Stimulated activated CD4-positive, alpha-beta T cell treated with anti-CD3 and anti-CD28 coated beads, Interleukin-1b, Interleukin-23, amount 100 ng/mL, for 4 hours (primary cell): ENCODE measurements at places on chromosomes 11 and 22.
A peak's percentile ranks its signal among the peaks of the same experiment; 100 is the strongest.

GRCh38 chr11:121326230-121326629, 33.7 kb downstream of the SC5D start:
- DNase-seq = no peak

- no peak for DNase-seq
Observed at GRCh38 chr11:16809886-16810668, 71.6 kb downstream of the C11orf58 start.

DNA sequence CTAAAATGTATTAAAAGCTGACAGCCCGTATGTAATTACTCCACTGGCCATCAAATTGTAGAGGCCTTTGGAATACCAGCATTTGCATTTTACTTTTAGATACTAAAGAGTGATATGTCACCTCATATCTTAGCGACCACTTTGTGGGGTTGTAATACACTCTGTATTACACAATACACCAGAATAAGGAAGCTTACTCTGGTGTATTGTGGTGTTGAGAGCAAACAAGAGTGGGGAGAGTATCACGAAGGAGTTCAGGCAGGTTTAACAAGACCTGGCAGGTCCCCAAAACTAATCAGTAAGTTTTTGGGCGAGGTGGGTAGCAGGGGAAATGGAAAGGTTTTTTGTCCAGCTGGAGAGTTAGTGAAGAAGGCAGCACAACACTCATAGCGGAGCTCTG, 3.2 kb downstream of the NUP50 start:
- no peak for DNase-seq

DNA sequence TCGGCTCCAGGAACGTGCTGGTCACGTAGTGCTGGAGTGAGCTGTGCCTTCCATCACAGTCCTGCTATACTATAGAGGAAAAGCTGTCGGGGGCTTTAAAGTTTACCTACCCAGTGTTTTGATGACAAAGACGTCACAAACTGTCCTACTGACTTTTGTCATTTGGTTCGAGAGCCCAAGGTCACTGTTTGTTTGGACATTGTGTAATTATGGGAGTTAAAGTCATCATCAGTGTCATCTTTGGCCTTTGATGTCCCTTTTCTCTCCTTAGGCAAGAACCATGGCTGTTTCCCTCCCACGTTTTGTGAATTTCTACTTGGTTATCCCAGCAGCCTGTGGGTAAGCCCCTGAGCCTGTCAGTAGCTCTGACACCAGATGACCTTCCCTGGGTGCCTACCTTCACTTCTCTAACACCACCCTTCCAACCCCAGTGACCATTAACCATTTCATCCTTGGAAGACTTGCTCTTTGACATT, 59.3 kb downstream of the SLC1A2 start:
- DNase-seq = no peak

- no peak for DNase-seq
Observed at GRCh38 chr22:29427176-29427760, 11.1 kb upstream of the RFPL1 start.

DNA sequence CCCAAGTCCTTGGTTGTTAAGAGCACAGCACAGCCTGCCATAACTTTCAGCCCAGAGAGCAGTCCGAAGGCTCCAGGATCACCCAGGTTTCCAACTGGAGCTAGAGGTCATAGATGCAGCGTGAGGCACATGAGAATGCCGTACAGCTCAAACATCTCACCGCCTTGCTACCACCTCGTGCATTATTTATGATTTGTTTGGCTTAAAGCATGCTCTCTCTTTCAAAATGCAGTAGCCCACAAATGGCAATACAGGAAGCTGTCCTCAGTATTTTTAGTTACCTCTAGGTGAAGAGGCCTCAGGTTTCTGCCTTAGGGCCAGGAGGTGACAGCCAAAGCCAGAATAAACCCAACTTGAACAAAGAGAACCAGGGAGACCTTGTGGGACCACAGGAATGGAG, 14.4 kb downstream of the SCN3B start:
- no peak for DNase-seq

GRCh38 chr11:122757201-122757600, 81.1 kb upstream of the CRTAM start:
- DNase-seq = no peak

GRCh38 chr22:26763633-26764361, 106.4 kb downstream of the MIAT start:
- DNase-seq = no peak

DNA sequence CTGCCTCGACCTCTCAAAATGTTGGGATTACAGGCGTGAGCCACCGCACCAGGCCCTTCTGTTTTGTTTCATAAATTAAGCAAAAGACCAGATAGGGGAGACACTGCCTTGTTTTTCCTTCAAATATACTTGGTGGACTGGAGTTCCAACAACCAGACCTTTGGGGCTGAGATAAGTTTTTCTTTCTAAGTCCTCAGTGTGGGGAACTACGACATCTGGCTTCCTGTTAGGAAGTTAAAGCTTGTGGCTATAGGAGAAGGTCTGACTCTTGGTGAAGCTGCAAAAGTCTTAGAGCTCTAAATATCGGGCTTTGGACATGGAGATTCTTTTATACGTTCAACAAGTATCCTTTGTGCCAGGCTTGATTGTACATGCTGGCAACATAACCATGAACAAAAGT, 64.1 kb upstream of the EED start:
- no peak for DNase-seq

DNA sequence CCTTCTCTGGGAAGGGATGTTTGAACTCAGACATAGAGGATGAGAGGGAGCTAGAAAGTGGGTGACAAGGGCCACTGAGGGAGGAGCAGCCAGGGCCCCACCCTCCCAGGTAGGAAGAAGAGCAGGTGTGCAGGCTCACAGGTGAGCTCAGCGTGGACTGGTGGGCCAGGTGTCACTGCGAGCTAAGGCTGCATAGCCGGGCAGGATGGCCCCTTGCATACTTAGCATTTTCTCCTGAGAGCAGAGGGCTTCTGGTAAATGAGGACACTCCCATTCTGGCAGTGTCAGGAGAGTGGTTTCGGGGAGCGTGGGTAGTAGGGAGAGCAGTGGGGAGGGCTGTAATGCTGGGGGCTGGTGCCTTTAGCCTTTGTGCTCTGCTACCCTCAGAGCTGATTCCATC, 843.4 kb downstream of the TBC1D22A start:
- DNase-seq = no peak

- DNase-seq = no peak
Observed at GRCh38 chr11:18420067-18420466, 7.9 kb downstream of the LDHC start.

DNA sequence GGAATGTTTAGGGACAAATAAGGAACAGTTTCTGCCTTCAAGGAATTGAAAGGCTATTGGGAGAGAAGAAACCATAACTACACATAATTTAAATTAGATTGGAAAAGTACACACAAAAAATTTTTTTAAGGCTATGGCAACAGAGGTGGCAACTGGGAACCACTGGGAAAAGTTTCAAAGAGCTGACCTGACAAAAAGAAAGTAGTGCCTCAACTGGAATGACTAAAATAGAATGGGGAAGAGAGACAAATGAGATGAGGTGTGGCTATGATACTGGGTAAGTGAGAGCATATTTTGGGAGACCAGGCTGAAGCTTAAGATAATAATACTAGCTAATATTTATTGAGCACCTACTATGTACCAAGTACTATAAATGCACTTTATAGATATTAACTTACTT, 2.9 kb upstream of the AKIP1 start:
- no peak for DNase-seq

- no peak for DNase-seq
Observed at GRCh38 chr11:121968638-121969037, 147.4 kb downstream of the BLID start.

- no peak for DNase-seq
Observed at GRCh38 chr11:3156282-3156660, 8.8 kb downstream of the OSBPL5 start.

DNA sequence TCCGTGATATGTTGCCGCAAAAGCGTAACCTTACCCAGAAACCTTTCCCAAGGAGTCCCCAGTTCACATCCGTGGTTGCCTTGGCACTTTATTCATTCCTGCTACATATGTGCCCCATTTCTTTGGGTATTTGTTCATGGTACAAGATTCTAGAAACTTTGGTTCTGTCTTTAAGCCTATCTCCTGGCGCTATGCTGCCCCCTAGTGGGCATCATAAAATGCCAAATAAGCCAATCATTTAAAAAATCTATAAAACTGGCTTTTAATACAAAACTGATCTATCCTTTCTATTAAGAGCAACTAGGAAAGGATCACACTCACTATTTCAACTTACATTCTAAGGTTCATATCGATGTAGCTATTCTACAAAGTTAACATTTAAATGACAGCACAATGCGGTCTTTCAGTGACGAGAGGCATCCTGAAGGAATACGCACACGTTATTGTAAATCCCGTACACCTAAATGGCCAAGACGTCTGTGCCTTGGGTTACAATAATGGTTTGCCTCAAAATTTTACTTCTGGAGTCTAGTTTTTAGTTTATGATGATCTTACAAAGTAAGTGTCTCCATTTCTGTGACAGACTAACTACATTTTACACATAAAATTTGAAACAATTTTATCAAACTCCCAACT, 16.2 kb downstream of the PIWIL3 start:
- peak; percentile 39 for DNase-seq

DNA sequence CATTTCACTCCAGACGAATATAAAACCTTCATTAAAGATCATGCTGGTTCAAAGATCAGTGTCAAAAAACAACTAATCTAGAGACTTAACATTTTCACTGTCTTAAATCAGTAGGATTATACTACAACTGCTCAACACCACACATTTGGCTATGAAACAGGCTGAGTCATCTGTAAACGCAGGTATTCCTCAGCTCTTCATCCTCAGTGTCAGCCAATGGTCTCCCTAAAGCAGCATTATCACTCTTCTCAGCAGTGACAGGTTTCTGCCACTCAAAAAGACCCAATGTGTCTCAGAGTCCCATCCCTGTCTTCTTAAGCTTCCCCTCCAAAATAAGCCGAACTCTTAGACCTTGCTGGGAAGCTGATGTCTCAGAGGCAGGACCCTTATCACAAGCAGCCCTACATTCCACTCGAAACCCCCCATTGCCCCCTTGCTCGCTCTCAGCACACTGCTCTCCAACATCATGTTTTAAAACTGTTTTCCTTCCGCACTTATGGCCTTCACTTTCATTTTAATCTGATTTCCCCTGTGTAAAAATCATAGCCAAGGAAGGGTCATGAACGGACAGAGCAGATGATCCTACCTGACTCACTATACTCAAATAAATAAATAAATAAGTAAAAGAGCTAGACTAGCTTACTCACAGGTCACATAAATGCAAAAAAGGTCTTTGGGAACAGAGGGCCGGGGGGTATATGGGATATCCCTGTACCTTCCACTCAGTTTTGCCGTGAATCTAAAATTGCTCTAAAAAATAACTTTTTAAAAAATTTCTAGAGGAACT, 23.0 kb downstream of the CDON start:
- no peak for DNase-seq

DNA sequence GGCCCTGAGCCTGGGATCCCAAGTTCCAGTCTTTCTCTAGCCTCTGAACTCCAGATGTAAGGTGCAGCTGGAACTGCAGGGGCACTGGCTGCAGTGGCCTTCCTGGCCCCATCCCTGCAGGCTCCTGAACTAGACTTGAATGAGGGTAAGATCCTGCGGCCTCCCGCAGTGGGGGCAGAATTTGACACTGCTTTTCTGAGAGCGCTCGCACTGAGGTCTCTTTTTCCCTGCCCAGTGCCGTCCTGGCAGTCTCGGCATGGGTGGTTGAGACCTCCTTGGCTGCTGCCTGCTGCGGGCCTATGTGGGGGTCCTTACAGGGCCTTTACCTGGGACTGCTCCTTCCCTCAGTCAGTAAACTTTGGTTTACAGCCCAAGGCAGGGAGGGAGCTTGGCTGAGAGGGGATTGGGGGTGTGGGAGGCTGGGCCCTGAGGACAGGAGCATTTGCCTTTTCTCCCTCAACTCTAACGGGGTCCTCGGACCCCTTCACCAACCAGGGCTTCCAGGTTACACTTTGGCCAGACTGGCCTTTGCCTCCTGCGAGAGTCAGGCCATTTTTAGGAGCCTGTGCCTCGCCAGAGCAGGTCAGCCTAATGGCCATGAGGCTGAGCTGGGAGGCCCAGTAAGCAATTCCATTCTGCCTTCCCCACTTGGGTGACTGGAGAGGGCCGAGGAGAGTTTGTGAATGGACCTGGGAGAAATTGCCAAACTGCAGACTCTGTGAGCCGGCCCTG, 35.4 kb downstream of the FAM83F start:
- DNase-seq = no peak

DNA sequence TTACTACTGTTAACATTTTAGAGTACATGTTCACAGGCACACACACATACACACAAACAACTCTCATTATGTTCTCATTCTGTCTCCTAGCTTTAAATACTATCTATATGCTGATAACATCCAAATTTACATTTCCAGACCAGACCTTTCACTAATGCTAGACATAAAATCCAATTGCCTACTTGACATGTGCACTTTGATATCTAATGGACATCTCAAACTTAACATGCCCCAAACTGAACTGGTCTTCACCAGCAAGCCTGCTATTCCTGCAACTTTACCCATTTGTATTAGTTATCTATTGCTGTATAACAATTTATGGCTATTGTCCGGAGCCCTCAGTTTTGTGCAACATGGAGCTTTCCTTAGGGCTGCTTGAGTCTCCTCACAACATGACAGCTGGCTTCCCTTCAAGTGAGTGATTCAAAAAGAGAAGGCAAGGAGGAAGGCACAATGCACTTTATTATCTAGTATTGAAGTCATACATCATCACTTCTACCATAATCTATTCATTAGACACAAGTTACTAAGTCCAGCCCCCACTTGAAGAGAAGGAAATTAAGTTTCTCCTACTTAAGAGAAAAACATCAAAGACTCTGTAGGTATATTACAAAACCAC, 3.0 kb downstream of the SLC36A4 start:
- DNase-seq = no peak

GRCh38 chr11:106398502-106399075, 321.1 kb downstream of the AASDHPPT start:
- no peak for DNase-seq

DNA sequence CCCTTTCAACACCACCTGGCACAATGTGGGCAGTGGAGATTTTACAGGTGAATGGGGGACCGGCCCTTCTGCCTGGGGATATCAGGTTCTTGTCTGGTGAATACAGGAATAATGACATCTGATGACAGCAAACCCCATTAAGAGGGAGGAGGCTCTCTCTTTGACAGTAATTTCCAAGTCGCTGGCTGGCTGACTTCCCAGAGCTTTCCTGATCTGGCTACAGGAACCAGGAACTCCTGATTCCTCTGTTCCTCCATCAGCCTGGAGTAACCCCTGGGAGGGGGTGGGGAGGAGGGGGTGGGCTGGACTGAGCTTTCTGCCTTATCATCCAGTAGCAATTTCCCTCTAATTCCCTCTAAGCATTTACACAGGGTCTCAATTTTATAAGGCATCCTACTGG, 3.7 kb upstream of the MIEF1 start:
- DNase-seq = no peak
